ENCODE measurements at places on chromosomes 3 and 15. TPM values are rescaled to one million over a fixed set of nuclear protein-coding genes. Genes with fewer than 3 reads are reported as not detected.

The SCN11A gene
- total RNA-seq: 0.08 TPM

The TGM4 gene
- total RNA-seq: not detected

The KLHL24 gene
- 7.9 TPM for total RNA-seq

The GALNT15 gene
- not detected for total RNA-seq

The CHRFAM7A gene
- not detected for total RNA-seq

The ATP8B4 gene
- total RNA-seq: 16.3 TPM

The GAP43 gene
- not detected for total RNA-seq

The ADGRG7 gene
- not detected for total RNA-seq

The C3orf85 gene
- not detected for total RNA-seq

The ZBBX gene
- total RNA-seq: not detected
